ENCODE measurements at places on chromosomes 6 and 20.

DNA sequence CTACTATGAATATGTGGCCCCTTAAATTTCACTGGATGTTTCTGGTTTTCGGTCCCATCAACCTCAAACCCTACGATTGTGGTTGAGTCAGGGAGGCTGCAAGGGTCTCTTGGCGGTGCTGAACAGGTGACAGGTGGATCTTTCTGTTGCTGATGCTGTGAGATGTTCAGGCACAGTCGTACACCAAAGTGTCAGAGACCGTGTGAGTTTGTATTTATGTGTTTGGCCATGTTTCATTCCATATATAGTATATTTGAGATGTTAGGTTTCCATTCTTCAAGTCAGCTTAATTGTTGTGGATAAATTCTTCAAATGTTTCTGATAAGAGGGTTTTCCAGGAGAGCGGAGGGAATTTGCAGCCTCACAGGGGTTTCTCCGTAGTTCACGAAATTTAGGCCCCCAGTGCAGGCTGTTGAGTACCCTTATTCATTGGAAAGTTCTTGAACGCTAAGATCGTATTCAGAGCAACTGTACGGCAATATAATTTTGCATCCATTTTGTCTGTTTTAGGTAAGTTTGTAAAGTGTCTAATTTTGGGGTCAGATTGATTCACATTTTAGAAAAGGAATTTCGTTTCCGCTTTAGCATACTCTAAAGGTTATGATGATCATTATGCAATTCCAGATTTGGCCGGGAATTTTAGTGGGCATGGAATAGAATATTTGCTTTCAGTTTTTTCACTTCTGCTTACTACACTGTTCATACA lies 1.2 kb downstream of the TAB2 start:
- peak; percentile 48 for DNase-seq

GRCh38 chr20:61972636-61973508 lies 92.8 kb downstream of the TAF4 start:
- DNase-seq: no peak

DNA sequence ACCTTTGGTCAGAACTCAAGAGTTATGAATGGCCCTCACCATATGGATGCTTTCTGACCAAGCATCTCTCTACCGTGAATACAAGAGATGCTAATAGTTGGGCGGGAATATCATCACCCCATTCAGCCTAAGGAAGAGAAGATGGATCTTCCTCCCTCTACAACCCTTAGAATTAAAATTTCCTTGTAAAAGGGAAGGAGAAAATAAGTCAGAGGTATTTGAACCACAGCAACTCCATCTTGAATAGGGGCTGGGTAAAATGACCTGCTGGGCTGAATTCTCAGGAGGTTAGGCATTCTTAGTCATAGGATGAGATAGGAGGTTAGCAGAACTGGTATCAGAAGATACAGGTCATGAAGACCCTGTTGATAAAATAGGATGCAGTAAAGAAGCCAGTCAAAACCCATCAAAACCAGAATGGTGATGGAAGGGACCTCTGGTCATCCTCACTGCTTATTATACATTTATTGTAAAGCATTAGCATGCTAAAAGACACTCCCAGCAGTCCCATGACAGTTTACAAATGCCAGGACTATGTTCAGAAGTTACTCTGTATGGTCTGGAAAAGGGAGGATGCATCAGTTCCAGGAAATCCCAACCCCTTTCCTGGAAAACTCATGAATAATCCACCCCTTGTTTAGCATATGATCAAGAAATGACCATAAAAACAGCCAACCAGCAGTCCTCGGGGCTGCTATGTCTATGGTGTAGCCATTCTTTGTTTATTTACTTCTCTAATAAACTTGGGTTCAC lies 101.2 kb downstream of the DTNBP1 start:
- DNase-seq: no peak

DNA sequence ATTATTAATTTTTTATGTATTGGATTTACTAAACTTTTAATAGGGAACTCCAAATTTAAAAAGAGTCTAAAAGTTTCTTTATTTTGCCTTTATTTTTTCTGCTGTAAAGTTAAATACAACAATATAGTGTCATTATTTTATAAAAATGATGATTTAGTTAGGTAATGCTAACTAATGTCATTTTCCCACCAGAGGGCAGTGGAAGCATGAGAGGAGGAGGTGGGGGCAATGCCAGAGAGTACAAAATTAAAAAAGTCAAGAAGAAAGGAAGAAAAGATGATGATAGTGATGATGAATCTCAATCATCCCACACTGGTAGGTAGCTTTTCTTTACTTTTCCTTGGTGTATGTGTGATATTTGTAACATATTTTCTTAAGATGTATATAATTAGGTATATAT lies 20.2 kb upstream of the FHL5 start:
- peak; percentile 52 for DNase-seq

- no peak for DNase-seq
These were observed 5.0 kb downstream of the KIF3B start for GRCh38 chr20:32282461-32282860.

GRCh38 chr6:23731609-23732008 lies 394.4 kb upstream of the NRSN1 start:
- DNase-seq: no peak

DNA sequence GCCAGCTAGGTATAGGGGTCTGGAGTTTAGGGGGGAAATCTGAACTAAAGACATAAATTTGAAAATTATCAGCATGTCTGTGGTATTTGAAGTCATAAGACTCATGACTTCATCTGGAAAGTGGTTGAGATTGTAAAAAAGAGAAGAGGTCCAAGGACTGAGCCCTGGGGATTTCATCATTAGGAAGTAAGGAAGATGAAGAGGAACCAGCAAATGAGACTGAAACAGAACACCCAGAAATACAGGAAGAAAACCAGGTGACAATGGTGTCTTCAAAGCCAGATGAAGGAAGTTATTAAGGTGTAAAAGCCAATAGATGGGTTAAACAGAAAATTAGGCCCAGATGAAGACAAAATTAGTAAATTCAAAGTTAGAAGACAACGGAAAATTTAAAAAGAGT lies 49.1 kb upstream of the UBR2 start:
- no peak for DNase-seq

- no peak for DNase-seq
These were observed 44.5 kb downstream of the SLC52A3 start for GRCh38 chr20:723756-724155.

DNA sequence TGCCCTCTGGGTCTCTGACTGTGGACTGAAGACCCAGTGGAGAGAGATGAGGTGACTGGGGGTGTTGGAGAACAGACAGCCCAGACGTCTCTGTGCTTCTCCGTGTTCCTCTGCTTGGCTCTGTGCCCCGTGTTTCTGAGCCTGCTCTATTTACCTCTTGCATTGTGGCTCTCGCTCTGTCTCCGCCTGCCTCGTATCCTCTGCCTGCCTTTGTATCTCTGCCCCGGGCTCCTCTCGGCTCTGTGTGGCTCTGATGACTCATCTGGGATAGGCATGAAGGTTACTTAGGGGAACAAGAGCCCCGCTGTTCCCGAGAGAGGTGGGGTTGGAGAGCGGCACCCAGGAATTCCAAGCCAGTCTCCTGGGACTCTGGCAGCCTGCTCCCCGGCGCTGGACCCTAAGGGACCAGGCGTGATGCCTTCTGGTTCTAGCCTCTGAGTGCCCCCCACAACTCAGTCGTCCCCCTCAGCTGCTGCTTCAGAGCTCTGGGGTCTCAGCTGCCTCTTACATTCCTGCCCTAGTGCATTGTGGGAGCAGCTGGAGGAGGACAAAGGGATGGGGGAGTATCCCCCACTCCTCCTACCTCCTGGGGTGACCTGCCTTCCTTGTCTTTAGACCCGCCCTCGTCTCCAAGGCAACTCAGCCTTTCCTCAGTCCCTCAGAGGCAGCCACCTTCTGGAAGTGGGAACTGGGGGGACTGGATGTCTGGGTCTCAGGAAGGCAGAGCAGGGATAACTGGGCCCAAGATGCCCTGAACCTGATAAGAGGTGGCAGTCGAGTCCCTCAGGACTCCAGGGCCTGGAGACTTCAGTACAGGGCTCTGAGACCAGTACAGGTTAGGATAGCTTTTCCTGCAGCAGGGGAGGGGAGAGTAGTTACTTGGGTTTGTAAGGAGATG lies 1.9 kb downstream of the DDR1 start:
- DNase-seq: no peak

DNA sequence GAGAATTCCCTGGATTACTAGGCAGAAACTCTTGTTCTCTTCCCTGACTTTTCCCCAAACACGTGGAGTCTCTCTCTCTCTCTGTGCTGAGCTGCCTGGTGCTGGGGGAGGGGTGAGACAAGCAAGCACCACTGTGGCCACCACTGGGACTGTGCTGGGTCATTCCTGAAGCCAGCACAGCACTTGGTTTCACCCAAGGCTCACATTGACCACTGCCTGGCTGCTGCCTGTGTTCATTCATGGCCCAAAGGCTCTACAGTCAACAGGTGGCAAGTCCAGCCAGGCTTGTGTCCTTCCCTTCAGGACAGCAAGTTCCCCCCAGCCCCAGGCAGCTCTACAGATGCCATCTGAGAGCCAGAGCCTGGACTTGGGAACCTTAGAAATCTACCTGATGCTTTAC lies 92.2 kb downstream of the CTNNBL1 start:
- DNase-seq: no peak

GRCh38 chr6:168542301-168542700 lies 101.3 kb downstream of the SMOC2 start:
- no peak for DNase-seq

DNA sequence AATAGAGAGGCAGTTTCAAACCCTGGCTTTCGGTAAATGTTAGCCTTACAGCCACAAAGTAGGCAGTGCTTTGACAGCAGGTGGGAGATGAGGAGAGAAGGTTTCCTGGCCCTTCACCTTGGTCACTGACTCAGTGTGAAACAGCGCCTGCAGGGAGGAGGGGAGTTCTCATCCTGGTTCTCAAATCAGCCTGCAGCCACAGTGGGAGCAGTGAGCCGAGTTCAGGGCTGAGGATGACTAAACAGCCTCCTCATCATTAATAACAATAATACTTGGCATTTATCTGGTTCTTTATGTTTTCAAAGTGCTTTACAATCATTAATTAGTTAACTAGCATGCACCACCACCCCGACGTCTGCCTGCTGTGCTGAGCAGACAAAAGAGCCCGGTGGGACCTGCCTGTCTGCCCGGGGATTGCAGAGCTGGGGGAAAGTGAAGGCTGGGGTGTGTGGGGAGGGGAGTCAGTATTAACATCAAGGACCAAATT lies 59.6 kb downstream of the PRDM1 start:
- no peak for DNase-seq

DNA sequence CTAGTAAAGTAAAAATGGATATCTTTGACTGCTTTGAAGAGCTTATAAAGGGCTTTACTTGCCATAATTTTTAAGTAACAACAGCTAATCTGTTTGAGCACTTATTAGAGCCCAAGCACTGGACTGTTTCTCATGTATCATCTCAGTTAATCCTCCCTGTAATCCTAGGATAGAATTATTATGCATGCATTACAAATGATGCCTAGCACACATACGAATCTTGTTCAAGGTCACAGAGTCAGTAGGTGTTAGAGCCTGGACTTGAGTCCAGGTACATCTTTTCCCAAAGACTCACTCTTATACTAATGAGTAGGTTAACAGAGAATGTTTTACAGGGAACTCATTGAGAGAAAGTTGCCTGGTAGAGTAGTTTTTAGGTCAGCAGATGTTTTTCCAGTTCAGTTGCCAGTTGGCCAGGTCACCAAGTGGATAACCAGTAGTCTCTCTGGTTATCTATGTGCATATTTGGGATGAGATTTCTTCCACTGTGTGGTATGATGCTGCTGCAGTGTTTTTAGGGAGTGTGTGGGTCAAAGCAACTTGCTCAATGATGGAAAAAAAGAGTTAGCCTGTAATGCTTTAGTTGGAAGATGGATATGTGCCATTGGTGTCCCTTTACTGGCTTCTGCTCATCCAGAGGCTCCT lies 32.3 kb upstream of the LAMA4 start:
- no peak for DNase-seq

- peak; percentile 73 for DNase-seq
These were observed 452 bp downstream of the TRAF3IP2 start for GRCh38 chr6:111605100-111605751.

DNA sequence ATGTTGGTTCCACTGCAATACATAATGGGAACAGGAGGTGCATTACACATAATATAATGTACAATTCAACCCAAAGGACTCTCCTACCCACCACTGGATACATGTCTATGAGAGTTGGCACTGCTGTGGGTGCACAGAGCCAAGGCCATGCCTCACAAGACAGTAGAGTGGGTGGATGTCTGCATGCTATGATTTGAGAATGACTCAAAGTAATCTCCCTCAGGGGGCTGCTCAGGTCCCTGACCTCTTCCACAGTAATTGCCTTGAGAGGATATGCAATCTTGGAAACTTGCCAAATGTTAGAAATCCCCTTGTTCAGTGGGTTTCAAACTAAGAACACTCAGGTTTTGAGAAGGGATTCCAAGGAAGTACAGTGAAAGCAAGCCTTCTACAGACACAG lies 79.0 kb downstream of the ANKEF1 start:
- no peak for DNase-seq

- DNase-seq: no peak
These were observed 7.6 kb downstream of the GCM2 start for GRCh38 chr6:10874207-10874606.

GRCh38 chr6:149217466-149217888 lies 100.0 kb upstream of the TAB2 start:
- DNase-seq: peak; percentile 28

DNA sequence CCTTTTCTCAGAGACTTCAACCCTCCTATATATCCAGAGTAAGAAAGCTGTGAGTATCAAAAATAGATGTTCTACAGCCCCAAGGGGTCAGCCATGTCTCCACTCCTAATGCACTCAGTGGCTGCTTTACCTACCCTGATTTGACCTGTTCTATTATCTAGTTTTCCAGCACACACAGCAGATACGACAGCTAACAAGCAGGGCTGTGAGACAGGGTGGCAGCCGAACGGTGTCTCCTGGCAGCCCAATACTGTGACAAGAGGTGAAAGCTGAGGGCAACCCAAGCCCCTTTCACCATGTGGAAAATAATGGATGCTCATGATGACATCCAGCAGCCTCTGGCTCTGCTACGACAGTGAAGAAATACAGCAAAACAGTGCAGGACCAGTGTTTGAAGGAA lies 67.9 kb downstream of the KIF13A start:
- DNase-seq: no peak

DNA sequence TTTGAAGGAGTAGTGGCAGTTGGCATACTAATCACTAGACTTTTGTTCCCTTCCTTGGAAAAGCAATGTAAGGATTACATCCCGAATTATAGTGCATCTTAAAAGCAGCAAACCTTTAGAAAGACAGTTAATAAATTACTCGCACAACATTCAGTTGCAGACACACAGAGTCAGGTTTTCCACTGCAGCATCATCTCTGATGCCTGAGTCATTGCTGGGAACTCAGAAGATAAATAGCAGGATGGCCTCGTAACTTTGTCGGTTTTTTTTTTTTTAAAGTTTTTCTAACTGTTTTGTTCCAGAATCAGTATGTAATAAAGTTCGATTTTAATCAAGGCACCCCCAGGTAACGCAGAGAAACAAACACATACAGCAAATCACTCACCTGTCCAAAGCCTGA lies 34.3 kb downstream of the GJA10 start:
- DNase-seq: no peak
